ENCODE measurements at places on chromosomes 5 and 9.
A peak's percentile ranks its signal among the peaks of the same experiment; 100 is the strongest.

- DNase-seq = no peak
These were observed 63.7 kb upstream of the RICTOR start for GRCh38 chr5:39137819-39138451.

DNA sequence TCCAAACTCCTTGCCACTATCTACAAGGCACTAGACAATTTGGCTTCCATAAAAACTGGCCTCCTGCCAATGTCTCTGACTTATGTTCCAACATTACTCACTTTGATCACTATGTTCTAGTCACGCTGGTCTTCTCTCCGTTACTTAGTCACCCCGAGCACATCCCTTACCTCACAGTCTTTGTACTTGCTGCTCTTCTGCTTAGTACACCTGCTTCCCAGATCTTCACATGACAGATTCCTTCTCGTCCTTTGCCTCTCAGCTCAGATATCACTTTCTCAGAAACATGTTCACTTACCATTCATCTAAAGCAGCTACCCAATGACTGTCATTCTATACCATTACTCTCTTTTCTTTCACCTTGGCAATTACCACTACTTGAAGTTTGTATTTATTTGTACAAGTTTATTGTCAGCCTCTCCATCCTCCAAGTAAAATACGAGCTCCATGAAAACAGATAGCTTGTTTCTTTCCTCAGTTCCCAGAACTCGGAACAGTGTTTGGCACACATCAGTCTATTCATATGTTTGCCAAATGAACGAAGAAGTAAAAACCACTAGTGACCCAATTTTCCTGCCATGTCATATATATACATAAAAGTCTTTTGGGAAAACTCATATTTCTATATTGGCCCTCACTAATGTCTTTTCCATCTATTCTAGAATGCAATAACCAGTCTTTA is 5.9 kb upstream of the SLC22A5 start:
- peak; percentile 94 for DNase-seq

GRCh38 chr5:45038366-45038987 is 229.7 kb downstream of the MRPS30 start:
- DNase-seq = peak; percentile 4

DNA sequence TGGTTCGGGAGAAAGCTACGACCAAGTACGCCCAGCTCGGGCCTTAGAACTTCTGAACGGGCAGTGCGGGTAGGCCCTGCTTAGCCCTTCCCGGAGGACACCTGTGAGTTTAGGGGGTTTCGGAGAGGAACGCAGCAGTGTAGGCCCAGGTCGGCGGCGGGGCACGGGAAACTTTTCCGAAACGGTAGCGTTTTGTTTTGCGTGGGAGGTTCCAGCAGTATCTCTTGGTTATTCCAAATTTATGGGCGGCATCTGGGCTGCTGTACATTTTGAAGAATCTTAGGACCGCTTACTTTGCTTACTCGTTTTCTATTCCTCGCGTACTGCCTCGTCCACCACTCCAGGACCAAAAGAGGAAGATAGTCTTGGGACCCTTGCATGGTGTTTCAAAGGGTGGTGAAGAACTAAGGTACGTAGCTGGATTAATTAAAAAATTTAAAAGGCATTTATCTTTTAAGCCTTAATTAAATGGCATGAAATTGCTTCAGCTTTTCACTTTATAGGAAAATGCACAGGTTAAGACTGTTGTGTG is 492 bp downstream of the TENT2 start:
- no peak for DNase-seq

DNA sequence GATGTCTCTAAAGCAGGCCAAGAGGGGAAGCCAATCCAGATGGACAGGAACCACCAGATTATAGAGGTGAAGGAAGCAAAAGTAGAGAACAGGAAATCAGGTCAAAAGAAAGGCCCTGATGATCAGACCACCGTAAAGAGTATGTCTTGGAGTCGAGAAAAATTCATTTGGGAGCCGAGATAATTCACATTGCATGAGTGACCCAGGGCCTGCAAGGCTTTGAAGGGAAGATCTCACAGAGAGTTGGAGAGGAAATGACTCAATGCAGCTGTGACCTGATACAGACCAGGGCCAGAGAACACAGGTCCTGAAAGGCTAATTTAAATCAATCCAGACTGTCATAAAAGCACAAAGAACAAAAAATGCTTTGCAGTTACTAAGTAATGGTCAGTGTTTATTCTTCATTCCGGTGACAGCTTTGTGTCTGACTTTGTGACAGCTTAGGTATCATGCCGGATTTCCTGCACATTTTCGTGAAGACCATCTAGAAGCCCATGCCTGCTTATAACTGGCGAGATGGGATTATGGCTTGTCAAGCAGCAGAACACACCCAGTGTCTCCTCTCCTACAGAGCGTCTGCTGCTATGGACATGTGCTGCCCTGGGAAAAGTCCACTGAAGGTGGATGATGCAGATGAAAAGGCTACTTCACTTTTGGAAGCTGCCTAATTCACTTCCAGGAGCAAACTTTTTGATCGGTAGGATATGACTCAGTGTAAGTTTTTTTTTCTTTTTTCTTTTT is 5.8 kb upstream of the ACTBL2 start:
- DNase-seq = peak; percentile 70

DNA sequence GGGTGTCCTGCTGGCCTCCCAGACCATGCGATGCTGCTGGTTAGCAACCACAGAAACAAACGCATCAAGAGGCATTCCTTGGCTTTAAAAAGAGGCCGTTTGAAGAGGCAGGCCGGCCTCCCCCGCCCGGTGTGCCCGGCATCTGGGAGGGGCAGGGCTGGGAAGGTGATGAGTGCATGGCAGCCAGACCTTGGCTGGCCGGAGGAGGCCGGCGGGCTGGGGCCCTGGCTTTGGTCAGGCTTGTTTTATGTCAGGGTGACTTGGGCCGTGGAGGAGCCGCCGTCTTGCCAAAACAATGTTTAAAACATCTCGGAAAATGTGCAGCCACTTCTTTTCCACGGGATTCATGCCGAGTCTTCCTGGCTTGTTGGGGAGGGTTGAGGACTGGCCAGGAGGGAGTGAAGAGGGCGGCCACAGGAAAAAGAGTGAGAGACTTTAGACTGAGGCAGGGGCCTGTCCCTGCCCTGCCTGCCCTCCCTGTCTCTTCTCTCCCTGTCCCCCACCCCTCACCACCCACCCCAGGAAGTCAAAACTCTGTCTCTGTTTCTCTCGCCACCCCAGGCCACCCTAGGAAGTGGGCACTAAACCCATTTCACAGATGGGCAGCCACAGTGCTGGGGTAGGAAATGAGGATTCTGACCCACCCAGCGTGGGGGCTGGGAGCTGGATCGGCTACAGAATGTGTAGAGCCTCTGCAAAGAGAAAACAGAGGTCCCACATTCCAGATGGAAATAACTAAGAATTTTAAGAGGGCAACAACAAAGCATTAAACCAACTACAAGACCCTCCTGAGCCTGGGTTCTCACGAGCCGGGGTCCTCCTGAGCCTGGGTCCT is 143.0 kb downstream of the RXRA start:
- peak; percentile 71 for DNase-seq
